Stimulated activated CD4-positive, alpha-beta T cell treated with anti-CD3 and anti-CD28 coated beads, Interleukin-2, amount 100 ng/mL, for 24 hours (primary cell): ENCODE measurements at places on chromosomes 12 and 14.

- peak; percentile 82 for DNase-seq
These were observed 541 bp upstream of the RNU6-7 start for GRCh38 chr14:32201193-32201815.

DNA sequence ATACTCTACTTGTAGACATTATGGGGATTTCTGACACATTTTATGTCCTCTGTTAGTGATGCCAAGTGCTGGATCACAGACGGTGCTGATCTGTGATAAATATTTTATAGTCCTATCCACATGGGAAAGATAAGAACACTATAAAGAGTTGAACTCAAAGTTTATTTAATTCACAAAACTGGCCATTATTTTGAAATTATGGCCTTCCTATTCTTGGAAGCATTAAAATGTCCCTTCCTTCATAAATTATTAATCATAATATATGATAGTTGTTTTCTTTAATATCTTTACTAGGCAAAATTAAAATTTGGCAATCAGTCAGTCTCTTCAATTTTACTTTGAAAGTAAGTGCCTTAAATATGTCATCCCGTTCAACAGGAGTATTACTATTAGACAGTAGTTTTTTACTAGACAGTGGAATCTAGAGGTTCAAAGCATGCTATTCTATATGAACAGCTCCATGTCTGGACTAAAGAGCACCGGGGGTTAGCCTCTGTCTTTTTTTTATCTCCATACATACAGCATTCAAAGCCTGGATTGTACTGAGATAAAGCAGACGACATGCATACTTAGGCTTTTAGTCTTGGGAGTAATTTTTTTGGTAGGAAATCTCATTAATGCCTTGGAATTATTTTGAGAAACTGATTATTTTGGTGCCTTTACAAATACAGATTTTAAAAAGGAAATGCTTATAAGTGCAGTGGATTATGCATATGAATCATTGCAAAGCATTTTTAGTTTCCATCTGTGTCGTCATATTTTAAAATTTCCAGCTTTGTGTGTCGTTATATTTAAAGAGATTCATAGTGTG is 306.1 kb upstream of the RGS6 start:
- no peak for DNase-seq

DNA sequence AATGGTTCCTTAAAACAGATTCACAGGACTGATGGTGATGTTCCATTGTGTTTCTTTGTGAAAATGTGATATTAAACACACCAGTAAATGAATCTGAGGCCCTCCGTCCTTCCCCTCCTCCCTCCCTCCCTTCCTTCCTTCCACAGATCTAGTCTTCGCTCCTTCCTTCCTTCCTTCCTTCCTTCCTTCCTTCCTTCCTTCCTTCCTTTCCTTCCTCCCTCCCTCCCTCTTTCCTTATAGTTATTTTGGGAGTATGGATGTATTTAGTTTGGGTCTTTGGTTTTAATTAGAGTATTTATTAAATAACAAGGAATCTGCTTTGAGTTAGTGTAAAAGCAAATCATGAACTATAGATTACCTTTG is 410.8 kb downstream of the PCNX1 start:
- no peak for DNase-seq

- DNase-seq: peak; percentile 8
These were observed 440 bp upstream of the ISM2 start for GRCh38 chr14:77498984-77499527.

DNA sequence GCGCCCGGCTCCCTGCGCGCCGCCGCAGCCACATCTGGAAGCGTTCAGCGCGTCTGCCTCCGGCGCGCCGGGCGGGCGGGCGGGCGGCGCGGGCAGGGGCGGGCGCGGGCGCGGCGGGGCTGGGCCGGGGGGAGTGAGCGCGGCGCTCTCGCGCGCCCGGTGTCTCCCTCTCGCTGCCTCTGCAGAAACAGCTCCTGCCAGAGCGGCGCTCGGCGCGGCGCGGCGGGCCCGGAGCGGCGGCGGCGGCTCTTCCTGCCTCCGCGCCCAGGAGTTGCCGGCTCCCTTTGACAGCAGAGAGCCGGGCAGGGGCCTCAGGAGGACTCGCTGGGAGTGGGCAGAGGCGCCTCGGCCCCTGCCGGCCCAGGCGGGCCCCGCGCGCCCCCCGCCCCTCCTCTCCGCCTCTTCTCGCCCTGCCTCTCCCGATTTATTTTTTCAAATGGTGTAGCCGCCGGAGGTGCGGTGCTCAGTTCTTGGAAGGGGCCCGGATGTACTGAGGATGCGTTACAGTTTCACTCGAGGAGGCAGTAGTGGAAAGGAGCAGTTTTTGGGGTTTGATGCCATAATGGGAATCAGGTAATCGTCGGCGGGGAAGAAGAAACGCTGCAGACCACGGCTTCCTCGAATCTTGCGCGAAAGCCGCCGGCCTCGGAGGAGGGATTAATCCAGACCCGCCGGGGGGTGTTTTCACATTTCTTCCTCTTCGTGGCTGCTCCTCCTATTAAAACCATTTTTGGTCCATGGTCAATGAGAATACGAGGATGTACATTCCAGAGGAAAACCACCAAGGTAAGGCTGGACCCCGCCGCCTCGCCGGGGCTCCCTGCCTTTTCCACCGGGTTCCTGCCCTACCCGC is at the start of gene CACNA1C:
TSS of gene CACNA1C (plus strand) at position 162 of the 853 bp plus-strand sequence. CDS start at position 738, 576 bp downstream.
- DNase-seq: peak; percentile 39

DNA sequence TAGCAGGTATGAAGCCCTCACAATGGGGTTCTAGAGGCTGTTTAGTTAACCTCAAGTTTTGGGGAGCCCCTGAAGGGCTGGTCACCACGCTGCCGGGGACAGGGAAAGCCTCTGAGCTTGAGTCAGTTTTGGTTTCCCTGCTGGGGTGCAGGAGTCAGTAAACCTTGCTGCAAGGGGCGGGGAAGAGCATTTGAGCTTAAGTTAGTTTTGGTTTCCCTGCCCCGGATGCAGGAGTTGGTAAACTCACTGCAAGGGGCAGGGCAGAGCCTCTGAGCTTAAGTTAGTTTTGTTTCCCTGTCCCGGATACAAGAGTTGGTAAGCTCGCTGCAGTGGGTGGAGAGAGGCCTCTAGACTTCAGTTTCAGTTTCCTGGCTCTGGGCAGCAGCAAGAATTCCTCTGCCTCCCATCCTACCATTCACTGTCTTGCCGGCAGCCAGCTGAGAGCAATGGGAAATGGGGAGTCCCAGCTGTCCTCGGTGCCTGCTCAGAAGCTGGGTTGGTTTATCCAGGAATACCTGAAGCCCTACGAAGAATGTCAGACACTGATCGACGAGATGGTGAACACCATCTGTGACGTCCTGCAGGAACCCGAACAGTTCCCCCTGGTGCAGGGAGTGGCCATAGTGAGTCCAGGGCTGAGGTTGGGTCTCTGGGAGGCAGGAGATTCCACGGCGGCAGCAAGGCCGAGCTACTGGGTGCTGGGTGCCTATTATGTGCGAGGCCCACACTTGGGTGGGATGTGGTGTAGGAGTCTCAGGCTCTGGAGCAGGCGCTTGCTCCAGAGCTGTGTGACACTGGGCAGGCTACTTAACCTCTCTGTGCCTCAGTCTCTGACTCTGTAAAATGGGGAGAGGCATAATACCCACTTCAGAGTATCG is at the start of gene OAS2:
TSS of gene OAS2 (plus strand) at position 357 of the 878 bp plus-strand sequence. CDS start at position 447, 90 bp downstream.
- peak; percentile 76 for DNase-seq

GRCh38 chr12:101962486-101962885 is 85.1 kb downstream of the DRAM1 start:
- DNase-seq: no peak

DNA sequence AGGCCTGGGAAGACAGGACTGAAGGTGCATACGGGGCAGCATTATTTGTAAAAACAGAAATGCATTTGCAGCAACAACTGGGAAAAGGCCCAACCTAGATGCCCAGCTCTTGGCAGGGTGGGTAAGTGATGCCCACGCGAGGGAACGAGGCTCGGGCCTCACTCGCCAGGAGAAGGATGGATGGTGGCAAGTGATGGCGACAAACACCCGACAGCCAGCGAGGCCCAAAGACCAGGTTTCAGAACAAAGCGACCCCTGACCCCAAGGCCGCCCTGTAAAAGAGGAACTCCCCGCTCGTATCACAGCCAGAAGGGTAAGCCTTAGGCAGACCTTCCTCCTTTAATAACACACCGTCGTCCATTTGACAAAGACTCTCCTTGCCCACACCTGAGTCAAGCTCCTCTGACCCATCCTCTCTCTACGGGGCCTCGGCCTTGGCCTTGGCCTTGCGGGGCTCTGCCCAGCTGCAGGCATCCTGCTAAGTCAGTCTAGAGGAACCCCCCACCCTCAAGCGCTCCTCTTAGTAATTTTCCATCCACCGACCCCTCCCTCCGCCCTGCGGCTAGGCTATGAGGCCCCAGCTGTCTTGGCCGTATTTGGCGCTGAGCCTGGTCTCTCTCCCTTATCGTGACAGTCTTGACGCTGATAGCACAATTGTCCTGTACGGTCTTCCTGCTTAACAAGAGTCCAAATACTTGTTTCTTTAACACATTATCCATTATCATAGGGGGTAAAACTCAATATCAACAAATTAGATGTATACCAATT is 80.2 kb downstream of the NCOR2 start:
- no peak for DNase-seq

DNA sequence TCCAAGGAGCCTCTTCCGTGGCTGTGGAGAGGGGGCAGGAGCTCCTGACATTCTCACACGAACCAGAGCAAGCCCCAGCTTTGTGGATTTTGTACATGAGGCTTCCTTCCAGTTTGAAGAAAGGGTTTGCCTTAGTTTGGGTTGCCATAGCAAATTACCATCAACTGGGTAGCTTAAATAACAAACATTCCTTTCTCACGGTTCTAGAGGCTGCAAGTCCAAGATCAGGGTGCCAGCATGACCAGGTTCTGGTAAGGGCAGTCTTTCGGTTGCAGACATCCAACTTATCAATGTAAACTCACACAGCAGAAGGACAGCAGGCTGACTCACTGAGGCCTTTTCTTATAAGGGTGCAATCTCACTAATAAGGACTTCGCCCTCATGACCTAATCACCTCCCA is 25.9 kb upstream of the STAB2 start:
- no peak for DNase-seq

GRCh38 chr12:64670919-64671639 is 60.8 kb downstream of the RASSF3 start:
- DNase-seq: peak; percentile 38

- no peak for DNase-seq
These were observed 768 bp downstream of the PTPN11 start for GRCh38 chr12:112419297-112420133.

GRCh38 chr14:30420515-30420914 is 138.4 kb upstream of the G2E3 start:
- DNase-seq: no peak
